ENCODE measurements at places on chromosomes 5 and 9.

GRCh38 chr5:74516211-74516636, 124.3 kb downstream of the ENC1 start:
- DNase-seq: no peak
- H3K4me1 ChIP-seq: no peaks in the 10 kb centered on the region
- H3K36me3 ChIP-seq: no peaks in the 10 kb centered on the region
- H3K27me3 ChIP-seq: no peaks in the 10 kb centered on the region
- no peak overlapping the region for H3K4me3 ChIP-seq

- H3K27ac ChIP-seq: no peak overlapping the region
- H3K4me1 ChIP-seq: no peaks in the 10 kb centered on the region
- DNase-seq: no peak
- H3K4me3 ChIP-seq: no peak overlapping the region
- H3K36me3 ChIP-seq: no peaks in the 10 kb centered on the region
Measured at GRCh38 chr5:52961274-52961681, 27.9 kb upstream of the ITGA2 start.

DNA sequence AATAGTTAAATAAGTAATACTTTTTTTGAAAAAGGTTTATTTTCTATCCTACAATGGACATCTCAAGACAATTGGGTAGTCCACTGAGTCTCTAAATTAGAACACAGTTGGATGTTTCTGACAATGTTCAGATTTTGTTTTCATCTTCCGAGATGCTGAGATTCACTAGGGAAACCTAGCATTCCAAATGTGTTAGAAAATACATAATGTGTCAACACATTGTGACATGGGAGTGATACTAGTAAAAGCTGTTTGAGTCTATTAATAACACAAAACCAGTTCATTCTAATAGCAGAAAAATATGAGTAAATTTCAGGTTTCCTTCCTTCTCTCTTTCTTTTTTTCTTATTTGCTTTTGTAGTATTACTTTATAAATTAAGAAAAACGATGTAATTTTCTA, 68.2 kb upstream of the CDH10 start:
- no peaks in the 10 kb centered on the region for H3K4me1 ChIP-seq
- H3K36me3 ChIP-seq: no peaks in the 10 kb centered on the region
- no peak overlapping the region for H3K4me3 ChIP-seq
- no peak overlapping the region for H3K27ac ChIP-seq
- DNase-seq: no peak
- H3K27me3 ChIP-seq: no peaks in the 10 kb centered on the region

- DNase-seq: no peak
- no peaks in the 10 kb centered on the region for H3K4me1 ChIP-seq
- H3K36me3 ChIP-seq: no peaks in the 10 kb centered on the region
- H3K4me3 ChIP-seq: peak overlapping the region; percentile 37
Measured at GRCh38 chr5:99032234-99033013, 103.6 kb upstream of the CHD1 start.

DNA sequence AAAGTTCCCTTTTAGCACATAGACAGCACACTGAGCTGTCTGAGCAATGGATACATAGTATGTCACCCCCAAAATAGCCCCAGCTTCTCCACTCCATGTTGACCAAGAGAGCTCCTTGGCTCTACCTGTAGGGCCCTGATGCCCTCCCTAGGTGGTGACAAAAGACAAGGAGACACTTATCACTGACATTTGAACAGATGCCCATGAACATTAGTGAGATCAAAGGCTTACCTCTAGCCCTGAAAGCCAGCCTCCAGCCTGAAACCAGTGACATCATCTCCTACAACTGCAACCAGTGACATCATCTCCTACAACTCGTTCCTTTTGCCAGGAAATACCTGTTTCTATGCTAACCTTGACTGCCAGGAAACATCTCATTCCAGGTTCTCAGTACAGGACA, 122.7 kb downstream of the FSTL4 start:
- H3K27ac ChIP-seq: no peak overlapping the region
- no peak overlapping the region for H3K4me3 ChIP-seq
- no peaks in the 10 kb centered on the region for H3K36me3 ChIP-seq
- no peaks in the 10 kb centered on the region for H3K4me1 ChIP-seq

- H3K36me3 ChIP-seq: no peaks in the 10 kb centered on the region
- peaks cover 44% of the 10 kb centered on the region for H3K27me3 ChIP-seq
- no peak for DNase-seq
- H3K4me3 ChIP-seq: no peak overlapping the region
- no peak overlapping the region for H3K27ac ChIP-seq
Measured at GRCh38 chr5:73302797-73303147, 129.8 kb downstream of the TMEM174 start.

DNA sequence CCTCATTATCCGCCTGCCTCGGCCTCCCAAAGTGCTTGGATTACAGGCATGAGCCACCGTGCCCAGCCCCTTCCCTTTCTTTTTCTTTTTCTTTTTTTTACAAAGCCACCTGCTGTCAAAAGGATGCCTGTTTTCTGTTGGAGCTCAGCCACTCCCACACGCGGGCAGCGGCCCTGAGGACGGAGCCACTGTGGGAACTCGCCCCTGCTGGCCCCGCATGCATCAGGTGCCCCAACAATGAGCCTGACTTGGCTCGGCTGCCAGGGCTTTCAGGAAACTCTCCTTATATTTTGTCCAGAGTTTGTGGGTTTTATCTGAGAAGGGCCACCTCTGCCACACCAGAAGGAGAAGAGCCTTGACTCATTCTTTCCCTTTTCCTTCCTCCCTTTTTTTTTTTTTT, 37.1 kb upstream of the LRRC14B start:
- DNase-seq: no peak
- H3K4me1 ChIP-seq: no peaks in the 10 kb centered on the region
- no peak overlapping the region for H3K27ac ChIP-seq
- H3K4me3 ChIP-seq: no peak overlapping the region
- H3K27me3 ChIP-seq: no peaks in the 10 kb centered on the region

GRCh38 chr5:133399247-133399891, 213.0 kb downstream of the FSTL4 start:
- H3K27ac ChIP-seq: no peak overlapping the region
- no peaks in the 10 kb centered on the region for H3K4me1 ChIP-seq
- H3K27me3 ChIP-seq: no peaks in the 10 kb centered on the region

DNA sequence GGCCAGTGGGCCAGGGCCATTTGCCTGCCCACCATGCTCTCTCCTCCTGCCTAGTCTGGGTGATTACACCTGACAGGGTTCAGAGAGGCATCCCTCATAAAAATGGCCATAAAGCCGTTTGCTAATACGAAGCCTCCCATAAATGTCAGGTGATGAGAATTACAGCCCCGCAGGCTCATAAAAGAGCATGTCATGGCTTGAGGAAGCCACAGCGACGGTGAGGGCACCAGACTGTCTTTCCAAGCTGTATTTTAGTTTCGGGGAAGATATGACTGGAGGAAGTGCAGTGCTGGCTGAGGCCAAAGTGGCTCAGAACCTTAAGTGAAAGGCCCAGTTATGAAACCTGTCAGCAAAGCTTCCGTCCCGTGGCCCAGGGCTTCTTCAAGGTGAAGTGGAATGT, 18.5 kb upstream of the TCERG1 start:
- H3K27me3 ChIP-seq: no peaks in the 10 kb centered on the region
- H3K36me3 ChIP-seq: no peaks in the 10 kb centered on the region
- DNase-seq: no peak
- no peak overlapping the region for H3K27ac ChIP-seq

DNA sequence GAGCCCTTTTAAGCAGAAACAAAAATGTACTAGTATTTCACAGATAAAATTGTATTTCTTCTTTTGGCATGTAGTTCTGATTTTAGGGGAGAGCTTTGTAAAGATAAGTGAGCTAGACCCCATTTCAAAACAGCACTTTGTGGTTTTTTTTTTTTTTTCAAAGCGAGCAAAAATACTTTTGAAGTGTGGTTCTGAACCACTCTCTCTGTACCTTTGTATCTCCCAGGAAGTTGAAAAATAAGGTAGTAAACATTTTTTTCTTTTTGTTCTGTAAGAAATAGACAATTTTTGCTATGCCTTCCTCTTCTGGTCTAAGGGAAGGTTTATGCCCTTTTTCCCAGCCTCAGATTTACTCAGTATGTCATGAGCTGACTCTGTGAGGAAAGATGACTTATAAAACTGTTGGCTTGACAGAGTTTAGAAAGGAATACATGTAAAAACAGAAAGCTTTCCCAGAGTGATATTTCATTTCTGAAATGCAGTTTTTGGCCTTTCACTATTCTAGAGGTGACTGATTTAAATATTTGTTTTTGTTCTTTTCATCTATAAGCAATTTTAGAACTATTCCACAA, 12.5 kb downstream of the ERCC6L2 start:
- no peak overlapping the region for H3K4me3 ChIP-seq
- DNase-seq: no peak
- H3K27me3 ChIP-seq: no peaks in the 10 kb centered on the region
- H3K36me3 ChIP-seq: no peaks in the 10 kb centered on the region

DNA sequence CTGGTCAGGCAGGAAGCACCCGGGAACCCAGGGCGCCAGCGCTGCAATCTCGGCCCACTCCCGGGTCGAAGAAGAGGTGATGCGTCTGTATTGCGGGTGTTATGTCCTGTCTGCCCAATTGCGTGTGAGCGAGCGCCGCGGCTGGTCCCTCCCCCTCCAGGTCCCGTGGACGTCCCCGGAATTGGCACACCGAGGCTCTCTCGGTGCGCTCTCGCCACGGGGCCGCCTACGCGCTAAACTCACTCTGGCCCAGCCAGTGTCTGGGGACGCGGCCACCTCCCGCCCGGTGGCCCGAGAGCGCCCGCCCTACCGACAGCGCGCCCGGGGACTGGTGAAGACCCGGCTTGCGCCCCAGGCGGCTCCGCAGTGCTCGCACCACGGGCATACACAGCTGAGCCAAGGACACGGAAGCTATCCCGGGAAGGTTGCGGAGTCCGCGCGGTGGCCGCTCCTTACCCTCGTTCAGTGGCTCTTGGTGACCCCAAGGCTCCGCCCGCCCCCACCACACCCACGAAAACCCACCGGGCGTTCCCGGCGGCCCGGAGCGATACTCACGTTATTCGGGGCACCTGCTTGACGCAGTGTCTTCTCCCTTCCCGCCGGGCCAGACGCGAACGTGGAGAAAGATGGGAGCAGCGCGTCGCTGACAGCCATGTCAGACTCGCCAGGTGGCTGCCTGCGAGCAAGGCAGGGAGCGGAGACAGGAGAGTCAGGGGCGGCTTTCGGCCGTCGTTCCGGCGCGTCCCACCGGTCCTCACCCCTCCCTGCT, 1.0 kb downstream of the KLF4 start:
- no peaks in the 10 kb centered on the region for H3K27me3 ChIP-seq
- DNase-seq: peak; percentile 87
- peak overlapping the region; percentile 97 for H3K27ac ChIP-seq
- H3K4me3 ChIP-seq: peak overlapping the region; percentile 76
- H3K4me1 ChIP-seq: no peaks in the 10 kb centered on the region
- peaks cover 41% of the 10 kb centered on the region for H3K36me3 ChIP-seq

DNA sequence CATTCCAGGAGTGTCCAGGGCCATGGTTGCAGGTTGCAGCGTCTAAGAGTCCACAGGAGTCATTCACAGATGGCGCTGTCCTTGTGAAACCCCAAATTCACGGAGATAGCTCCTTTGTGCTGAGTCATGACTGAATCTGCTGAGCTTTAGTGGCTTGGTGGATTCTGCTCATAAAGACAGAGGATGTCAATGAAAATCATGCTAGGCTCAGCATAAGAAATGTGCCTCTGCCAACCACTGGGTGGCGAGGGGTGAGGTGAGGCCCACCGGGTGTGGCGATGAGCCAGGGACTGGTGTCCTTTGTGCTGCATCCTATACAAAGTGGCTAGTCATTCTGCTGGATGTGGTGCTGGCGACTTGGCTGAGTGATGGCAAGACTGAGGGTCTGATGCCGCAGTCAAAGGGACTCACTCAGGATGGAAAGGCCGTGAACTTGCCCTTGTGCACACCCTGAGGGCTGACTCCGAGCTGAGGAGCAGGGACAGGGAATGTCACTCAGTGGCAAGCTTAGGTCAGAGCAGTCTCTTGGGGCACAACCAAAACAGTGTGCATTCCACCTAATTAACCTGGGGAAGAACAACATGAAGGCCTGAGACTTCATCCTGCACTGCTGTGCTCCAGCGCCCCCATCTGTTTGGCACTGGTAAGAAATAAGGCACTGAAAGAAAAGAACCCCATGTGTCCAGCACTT, 71.5 kb downstream of the DAP start:
- no peaks in the 10 kb centered on the region for H3K27me3 ChIP-seq
- no peak overlapping the region for H3K27ac ChIP-seq
- no peaks in the 10 kb centered on the region for H3K36me3 ChIP-seq
- DNase-seq: no peak
- H3K4me1 ChIP-seq: peaks cover 8% of the 10 kb centered on the region

- no peaks in the 10 kb centered on the region for H3K27me3 ChIP-seq
- no peaks in the 10 kb centered on the region for H3K36me3 ChIP-seq
- no peak overlapping the region for H3K27ac ChIP-seq
- H3K4me3 ChIP-seq: no peak overlapping the region
Measured at GRCh38 chr5:97193355-97193688, 10.3 kb upstream of the RIOK2 start.

- H3K36me3 ChIP-seq: no peaks in the 10 kb centered on the region
- DNase-seq: peak; percentile 94
- no peak overlapping the region for H3K4me3 ChIP-seq
- H3K27ac ChIP-seq: peak overlapping the region; percentile 75
Measured at GRCh38 chr5:67693956-67694809, 497.6 kb upstream of the CD180 start.

- peaks cover 9% of the 10 kb centered on the region for H3K4me1 ChIP-seq
- H3K27ac ChIP-seq: no peak overlapping the region
- no peaks in the 10 kb centered on the region for H3K36me3 ChIP-seq
- H3K27me3 ChIP-seq: no peaks in the 10 kb centered on the region
- DNase-seq: no peak
- H3K4me3 ChIP-seq: no peak overlapping the region
Measured at GRCh38 chr9:72524820-72525540, 3.6 kb downstream of the TMC1 start.

- no peaks in the 10 kb centered on the region for H3K27me3 ChIP-seq
- H3K27ac ChIP-seq: no peak overlapping the region
- peaks cover 35% of the 10 kb centered on the region for H3K36me3 ChIP-seq
- no peak for DNase-seq
- H3K4me3 ChIP-seq: no peak overlapping the region
Measured at GRCh38 chr9:75133396-75133795, 45.1 kb downstream of the OSTF1 start.

GRCh38 chr5:30117135-30117534, 1076.4 kb upstream of the CDH6 start:
- no peaks in the 10 kb centered on the region for H3K4me1 ChIP-seq
- no peak overlapping the region for H3K4me3 ChIP-seq
- no peak for DNase-seq
- H3K27ac ChIP-seq: no peak overlapping the region

DNA sequence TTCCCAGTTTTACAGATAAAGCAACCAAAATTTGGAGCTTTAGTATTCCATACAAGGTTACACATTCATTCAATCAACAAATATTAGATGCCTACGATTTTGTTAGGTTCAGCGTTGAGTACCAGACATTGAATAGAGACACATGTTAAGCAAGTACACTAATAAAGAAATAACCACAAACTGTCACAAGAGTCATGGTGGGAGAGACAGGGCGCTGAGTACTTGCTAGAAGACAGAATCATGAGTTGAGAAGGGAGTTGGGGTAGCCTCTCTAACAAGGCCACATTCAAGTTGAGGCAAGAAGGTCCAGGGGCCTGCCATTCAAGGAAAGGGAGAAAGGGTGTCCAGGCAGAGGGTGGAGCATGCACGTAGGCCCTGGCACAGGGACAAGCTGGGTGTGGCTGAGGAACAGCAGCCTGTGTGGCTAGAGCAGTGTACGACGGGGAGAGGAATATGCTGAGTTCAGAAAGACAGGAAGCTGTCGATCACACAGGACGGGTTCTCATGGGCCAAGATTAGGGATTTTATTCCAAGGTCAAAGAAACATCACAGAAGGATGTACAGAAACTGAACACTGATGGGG, 17.0 kb downstream of the CDK5RAP2 start:
- DNase-seq: no peak
- no peak overlapping the region for H3K27ac ChIP-seq
- H3K27me3 ChIP-seq: no peaks in the 10 kb centered on the region
- no peak overlapping the region for H3K4me3 ChIP-seq
- H3K4me1 ChIP-seq: no peaks in the 10 kb centered on the region
- H3K36me3 ChIP-seq: peaks cover 43% of the 10 kb centered on the region
